ENCODE measurements at places on chromosomes 16 and 17.

DNA sequence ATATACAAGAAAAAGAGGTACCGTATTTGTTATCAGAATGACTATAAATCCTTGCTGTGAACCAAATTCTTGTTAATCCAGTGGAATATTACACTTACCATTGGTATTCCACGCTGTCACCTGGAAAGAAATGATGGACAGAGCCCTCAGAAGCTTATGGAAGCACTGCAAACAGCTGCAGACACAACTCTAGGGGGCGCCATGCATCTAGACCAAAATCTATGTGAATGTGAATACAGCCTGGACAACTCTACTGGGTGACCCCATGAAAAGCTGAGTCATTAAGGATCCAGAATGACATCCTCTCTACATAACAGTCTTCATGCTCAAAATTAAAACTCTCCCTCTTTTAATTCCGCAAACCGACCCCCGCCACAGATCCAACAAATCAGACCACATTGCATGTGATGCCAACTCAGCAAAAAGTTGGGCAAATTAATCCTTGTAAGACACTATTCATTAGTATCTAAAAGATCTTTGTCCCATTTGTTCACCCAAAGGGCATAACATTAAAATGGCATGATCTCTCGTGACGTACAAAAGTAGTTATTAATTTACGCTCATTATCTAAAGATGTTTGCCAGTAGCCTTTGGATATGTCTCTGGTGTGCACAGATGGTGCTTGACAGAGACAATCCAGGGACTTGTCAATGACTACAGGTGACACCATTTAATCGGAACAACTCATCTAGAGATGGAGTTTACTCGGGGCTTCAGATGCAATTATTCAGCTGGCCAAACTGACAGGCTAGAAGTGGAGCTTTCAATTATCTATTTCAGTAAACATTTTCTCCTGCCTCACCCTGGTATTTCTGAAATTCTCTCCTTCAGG, 552.7 kb upstream of the PSMD7 start:
- DNase-seq: no peak

DNA sequence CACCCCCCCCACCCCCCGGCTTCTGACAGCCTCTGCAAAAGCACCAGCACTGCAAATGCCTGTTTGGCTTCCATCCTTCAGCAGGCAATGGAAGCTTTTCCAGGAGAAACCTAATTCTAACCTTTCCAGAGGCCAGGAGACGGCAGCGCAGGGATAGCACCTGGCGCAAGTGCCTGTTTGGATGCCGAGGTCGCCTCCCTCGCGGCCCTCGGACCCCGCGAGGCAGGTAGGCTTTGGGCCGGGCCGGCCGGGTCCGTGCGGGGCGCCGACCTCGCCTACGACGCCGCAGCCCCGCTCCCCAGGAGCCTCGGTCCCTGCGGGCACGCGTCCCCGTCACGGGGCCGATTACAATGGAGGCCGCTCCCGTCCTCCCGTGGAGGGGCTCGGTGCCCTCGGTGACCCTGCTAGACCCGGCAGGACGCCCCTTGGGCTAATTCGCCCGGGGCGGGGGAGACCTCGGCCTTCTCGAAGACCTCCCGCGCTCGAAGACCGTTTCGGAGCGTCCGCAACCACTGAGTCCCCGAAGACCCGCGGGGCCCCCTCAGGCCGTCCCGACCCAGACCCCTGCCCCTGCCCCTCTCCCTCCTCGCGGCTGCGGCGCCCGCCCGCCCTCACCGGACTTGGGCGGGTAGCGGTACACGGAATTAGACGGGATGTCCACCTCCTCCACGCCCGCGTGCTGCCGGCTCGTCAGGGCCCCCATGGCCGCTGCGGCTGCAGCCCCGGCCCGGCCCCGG, 587 bp downstream of the RNF157 start:
- no peak for DNase-seq

GRCh38 chr17:51456942-51457341, 196.6 kb downstream of the UTP18 start:
- DNase-seq: no peak

GRCh38 chr16:3063625-3064386, 1.6 kb upstream of the IL32 start:
- DNase-seq: no peak

DNA sequence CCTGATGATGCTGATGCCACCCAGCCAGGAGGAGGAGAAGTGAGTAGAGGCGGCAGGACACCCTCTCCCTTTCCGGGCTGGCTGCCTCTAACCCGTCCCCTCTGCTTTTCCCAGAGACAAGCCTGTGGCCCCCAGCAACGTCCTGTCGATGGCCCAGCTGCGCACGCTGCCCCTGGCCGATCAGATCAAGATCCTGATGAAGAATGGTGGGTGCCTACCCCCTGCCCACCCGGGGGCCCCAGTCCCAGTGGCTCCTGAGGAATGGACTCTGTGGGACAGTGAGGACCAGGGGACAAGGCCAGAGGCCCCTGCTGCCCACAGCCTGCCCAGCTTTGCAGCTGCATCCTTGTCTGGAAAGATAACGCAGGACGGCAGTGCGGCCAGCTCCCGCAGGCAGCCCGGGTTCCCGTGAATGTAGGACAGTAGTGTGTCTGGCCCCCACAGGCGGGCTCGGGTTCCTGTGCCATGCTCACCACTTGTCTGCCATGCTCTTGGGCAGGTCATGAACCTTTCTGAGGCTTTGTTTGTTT, 19.9 kb downstream of the POLR3E start:
- DNase-seq: no peak

GRCh38 chr16:27269300-27270150, 953 bp upstream of the NSMCE1 start:
- no peak for DNase-seq
